ENCODE measurements at places on chromosomes 7 and 10.

GRCh38 chr7:67807826-67808225, 811.2 kb downstream of the TYW1 start:
- DNase-seq: no peak

- DNase-seq: no peak
These were observed 36.2 kb downstream of the GNG11 start for GRCh38 chr7:93957767-93958166.

DNA sequence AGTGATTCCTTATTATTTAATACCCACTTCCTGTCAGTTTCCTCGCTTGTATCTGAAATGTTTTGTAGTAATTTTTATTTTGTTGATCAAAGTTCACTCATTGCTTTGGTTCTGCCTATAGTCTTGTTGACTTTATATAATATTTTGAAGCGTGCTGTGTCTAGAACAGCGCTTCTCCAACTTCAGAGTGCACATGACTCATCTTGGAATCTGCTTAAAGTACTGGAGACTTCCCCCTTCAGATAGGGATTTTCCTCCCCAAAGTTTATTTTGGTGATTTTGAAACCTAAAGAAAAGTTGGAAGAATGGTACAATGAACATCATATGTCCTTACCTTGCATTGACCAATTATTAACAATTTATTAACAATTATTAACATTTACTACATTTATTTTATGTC, 5.8 kb downstream of the COMTD1 start:
- DNase-seq: no peak

DNA sequence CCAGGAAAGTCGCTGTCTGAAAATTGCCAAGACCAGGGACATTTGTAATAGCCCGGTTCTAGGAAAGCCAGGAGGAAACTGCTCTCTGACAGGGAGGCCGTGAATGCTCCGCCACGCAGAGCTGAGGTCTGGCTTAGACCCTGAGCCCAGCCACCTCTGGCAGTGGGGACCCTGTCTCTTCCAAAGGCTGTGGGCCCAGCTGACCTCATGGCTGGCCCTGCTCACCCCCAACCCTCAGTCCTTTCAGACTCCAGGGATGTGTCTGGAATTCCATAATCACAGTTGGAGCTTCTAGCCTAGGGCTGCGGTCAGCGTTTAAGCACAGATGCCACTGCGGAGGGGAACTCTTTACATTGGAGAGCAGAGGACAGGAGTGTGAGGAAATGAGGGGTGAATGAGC, 6.6 kb upstream of the VIPR2 start:
- DNase-seq: no peak

GRCh38 chr7:29345590-29345989, 151.0 kb downstream of the CHN2 start:
- DNase-seq: no peak

- DNase-seq: no peak
These were observed 17.3 kb downstream of the PRSS58 start for GRCh38 chr7:142240546-142240945.

GRCh38 chr7:105149827-105150226, 135.8 kb downstream of the KMT2E start:
- DNase-seq: no peak

GRCh38 chr7:24024276-24025068, 259.5 kb upstream of the NPY start:
- no peak for DNase-seq

GRCh38 chr7:46576950-46577349, 655.9 kb upstream of the IGFBP3 start:
- no peak for DNase-seq
